ENCODE measurements at places on chromosomes 5 and 9. TPM values are rescaled to one million over a fixed set of nuclear protein-coding genes. Genes with fewer than 3 reads are reported as not detected.

- H3K27me3 ChIP-seq = peaks cover 37% of the 10 kb centered on the region
- no peak overlapping the region for H3K27ac ChIP-seq
- no peaks in the 10 kb centered on the region for H3K36me3 ChIP-seq
- DNase-seq = peak; percentile 72
- H3K4me1 ChIP-seq = peaks cover 10% of the 10 kb centered on the region
- peak overlapping the region; percentile 3 for H3K4me3 ChIP-seq
These were observed 873 bp downstream of the C9orf50 start for GRCh38 chr9:129619787-129620668.

- peaks cover 61% of the 10 kb centered on the region for H3K36me3 ChIP-seq
- peaks cover 3% of the 10 kb centered on the region for H3K27me3 ChIP-seq
- peaks cover 45% of the 10 kb centered on the region for H3K4me1 ChIP-seq
- peak; percentile 61 for DNase-seq
- H3K4me3 ChIP-seq = peak overlapping the region; percentile 98
These were observed 652 bp upstream of the TMEM161B start for GRCh38 chr5:88269222-88269771.

DNA sequence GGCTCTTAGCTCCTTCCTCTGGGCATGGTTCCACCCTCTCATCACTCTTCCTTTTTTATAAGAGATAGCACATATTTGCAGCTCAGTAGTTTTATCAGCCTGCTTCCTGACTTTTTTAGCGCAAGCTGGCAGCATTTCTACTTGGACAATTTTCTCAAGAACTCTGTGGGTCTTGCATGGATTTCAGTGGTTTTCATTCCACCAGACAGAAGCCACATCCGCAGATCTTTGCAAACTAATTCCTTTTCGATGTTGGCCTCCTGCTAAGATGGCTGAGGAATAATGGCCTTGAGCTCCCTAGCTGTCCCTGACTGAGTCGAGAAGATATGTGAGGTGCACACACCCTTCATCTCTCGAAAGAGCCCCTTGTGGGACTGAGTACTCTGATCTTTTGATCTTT, 49.5 kb downstream of the GALNT12 start:
- no peak overlapping the region for H3K4me3 ChIP-seq
- H3K36me3 ChIP-seq = no peaks in the 10 kb centered on the region
- peaks cover under 1% of the 10 kb centered on the region for H3K4me1 ChIP-seq
- no peak for DNase-seq

GRCh38 chr9:84174486-84174885, 166.1 kb downstream of the SLC28A3 start:
- H3K4me1 ChIP-seq = peaks cover 6% of the 10 kb centered on the region
- DNase-seq = no peak
- no peak overlapping the region for H3K27ac ChIP-seq
- H3K36me3 ChIP-seq = no peaks in the 10 kb centered on the region

DNA sequence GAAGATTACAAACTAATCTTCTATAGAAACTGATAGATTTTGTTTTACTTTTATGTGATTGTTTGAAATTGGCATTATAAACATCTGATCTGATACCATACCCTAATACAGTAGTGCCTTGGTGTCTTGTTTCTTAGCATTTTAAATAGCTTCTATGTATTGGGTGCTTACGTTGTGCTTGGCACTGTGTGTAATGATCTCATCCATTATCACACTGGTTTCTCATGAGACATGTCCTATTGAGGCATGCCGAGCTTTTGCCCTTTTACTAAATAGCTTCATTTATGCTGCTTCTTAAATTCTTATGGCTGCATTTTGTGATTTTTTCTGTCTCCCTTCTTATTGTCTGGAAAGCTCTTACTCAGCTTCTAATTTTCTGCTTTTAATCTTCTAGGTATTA, 48.2 kb upstream of the TLR4 start:
- no peak overlapping the region for H3K4me3 ChIP-seq
- no peak for DNase-seq
- H3K36me3 ChIP-seq = no peaks in the 10 kb centered on the region
- H3K4me1 ChIP-seq = no peaks in the 10 kb centered on the region
- H3K27me3 ChIP-seq = no peaks in the 10 kb centered on the region

DNA sequence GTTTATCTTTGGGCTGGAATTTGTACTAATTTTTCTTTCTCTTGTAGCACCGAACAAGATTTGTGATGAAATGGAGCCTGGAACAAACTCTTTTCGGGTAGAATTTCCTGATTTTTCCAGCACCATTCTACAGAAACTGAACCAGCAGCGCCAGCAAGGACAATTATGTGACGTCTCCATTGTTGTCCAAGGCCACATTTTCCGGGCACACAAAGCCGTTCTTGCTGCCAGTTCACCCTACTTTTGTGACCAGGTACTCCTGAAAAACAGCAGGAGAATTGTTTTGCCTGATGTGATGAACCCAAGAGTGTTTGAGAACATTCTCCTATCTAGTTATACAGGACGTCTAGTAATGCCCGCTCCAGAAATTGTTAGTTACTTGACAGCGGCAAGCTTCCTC, 27.6 kb downstream of the ZBTB43 start:
- H3K36me3 ChIP-seq = peaks cover 45% of the 10 kb centered on the region
- peaks cover 26% of the 10 kb centered on the region for H3K4me1 ChIP-seq
- no peak for DNase-seq
- H3K27me3 ChIP-seq = no peaks in the 10 kb centered on the region
- H3K4me3 ChIP-seq = no peak overlapping the region

DNA sequence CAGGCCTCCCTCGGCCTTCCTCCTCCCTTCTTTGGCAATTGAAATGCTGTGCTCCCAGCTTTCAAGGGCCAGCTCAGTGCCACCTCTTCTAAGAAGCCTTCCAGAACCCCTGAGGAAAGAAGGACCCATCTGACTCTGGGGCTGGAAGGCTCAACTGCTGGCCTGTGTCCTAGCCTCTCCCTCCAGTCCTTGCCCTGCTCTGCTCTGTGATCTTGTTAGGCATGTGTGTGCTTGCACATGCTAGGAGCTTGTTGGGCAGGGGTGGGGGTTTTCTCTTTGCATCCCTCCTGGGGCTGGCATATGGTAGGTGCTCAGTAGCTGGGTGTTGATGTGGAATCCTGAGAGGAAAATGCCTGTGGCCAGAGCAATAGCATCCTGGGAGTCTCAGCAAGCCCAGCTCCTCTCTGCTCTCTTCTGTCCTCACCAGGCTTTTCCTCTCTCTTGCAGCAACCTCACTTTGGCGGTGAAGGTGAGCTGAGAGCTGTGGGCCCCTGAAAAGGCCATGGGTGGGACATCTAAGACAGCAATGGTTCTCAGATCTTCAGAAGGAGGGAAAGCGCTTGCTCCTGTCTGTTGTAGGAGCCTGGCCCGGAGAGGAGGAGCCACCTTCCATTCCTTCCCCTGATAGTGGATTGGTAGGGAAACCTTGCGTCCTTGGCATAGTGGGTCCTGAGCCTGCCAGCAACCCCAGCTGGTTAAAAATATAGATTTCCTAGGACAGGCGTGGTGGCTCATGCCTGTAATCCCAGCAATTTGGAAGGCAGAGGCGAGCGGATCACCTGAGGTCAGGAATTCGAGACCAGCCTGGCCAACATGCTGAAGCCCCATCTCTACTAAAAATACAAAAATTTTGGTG, 9.9 kb downstream of the DOLK start:
- no peak overlapping the region for H3K4me3 ChIP-seq
- H3K4me1 ChIP-seq = no peaks in the 10 kb centered on the region
- no peak overlapping the region for H3K27ac ChIP-seq
- DNase-seq = no peak
- H3K36me3 ChIP-seq = no peaks in the 10 kb centered on the region

- H3K4me1 ChIP-seq = no peaks in the 10 kb centered on the region
- H3K36me3 ChIP-seq = peaks cover 2% of the 10 kb centered on the region
- no peak overlapping the region for H3K27ac ChIP-seq
- no peaks in the 10 kb centered on the region for H3K27me3 ChIP-seq
These were observed 184.8 kb downstream of the PBX3 start for GRCh38 chr9:125932012-125932411.

DNA sequence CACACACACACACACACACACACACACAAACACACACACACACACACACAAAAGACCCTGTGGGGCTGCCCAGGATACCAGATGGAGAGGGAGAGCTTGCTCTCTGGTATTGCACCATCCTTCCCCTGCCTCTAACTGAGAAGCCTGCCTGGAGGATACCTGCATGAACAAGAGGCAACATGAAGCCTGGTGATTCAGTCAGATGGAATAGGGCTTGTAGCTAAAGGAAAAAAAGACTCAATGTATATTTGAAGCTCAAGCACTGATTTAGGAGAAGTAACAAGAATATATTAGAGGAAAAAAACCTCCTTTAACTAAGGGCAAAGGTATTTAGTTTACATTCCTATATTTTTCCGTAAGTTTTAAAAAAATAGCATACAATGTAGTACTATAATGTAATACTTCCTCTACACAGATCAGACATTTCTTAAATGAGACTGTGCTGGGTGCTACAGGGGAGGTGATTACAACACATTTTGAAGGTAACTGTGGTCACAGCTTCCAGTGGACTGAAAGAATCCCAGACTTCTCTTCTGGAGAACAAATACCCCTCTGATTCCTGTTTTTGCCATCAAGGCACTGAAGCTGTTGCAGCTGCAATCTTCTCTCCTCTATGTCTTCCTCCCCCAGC, 169.3 kb downstream of the DCP2 start:
- no peak for DNase-seq
- H3K27ac ChIP-seq = no peak overlapping the region
- no peak overlapping the region for H3K4me3 ChIP-seq
- H3K27me3 ChIP-seq = peaks cover 4% of the 10 kb centered on the region

DNA sequence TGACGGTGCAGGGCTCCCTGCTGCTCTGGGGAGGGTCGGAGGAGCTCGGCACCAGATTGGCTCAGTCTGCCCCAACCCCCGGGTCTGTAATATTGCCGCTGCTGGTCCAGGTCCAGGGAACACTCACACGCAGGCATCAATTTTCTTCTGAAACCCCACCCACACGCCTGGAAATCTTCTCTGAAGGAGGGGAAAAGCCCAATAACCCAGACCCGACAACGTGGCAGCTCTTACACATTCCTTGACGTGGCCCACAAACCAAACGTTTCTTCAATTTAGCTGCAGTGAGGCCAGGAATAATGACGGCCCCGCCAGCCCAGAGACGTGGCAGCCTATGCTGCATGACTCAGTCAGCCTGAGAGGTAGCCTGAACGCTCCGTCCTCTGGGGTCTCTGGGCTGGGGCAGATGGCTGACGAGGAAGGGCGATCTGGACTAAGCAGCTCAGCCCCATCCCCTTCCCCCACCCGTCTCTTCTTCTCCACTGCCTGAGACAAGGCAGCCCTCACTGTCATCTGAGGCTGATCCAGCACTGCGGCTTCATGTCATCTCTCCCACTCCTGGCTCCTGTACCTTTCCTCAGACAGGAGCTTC, 9.9 kb upstream of the SPARC start:
- H3K36me3 ChIP-seq = no peaks in the 10 kb centered on the region
- DNase-seq = no peak

DNA sequence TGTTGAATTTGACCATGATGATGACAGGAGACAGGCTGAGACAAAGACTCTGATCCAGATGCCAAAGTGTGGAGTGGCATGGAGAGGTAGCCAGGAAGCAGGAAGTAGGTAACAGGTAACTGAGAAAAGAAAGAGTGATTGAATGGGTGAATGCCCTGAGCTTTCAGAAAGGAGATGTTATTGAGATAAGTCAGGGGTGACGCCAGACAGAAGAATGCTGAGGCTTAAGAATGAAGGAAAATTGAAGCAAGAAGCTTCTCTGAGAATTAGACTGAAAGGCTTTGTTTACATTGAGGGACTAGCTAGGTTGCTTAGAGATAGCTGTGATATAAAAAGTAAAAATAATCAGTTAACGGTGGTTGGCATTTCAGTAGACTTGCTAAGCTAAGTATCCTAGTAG, 165.7 kb downstream of the PSAT1 start:
- H3K4me3 ChIP-seq = no peak overlapping the region
- H3K27me3 ChIP-seq = no peaks in the 10 kb centered on the region
- no peaks in the 10 kb centered on the region for H3K36me3 ChIP-seq
- no peak overlapping the region for H3K27ac ChIP-seq

GRCh38 chr5:151224372-151224771, 480 bp upstream of the CCDC69 start:
- H3K27me3 ChIP-seq = no peaks in the 10 kb centered on the region
- no peak for DNase-seq
- H3K4me3 ChIP-seq = peak overlapping the region; percentile 84
- peaks cover 45% of the 10 kb centered on the region for H3K4me1 ChIP-seq

DNA sequence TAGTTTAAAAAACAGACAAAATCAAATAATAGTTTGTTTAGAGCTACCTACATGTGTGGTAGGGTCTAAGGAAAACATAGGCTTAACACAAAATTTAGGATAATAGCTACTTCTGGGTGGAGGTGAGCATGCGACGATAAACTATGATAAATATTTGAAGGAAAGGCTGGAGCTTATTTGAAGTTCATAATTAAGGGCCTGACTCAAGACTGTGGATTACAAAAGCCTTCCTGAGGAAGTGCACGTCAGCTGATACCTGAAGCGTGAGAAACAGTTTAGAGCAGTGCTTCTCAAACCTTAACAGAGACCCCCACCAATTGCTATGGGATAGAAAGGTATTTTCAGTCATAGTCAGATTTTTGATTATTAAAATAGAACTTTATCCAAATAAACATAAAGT, 20.4 kb upstream of the UBLCP1 start:
- H3K36me3 ChIP-seq = no peaks in the 10 kb centered on the region
- no peak overlapping the region for H3K27ac ChIP-seq
- H3K27me3 ChIP-seq = peaks cover 6% of the 10 kb centered on the region
- peaks cover 20% of the 10 kb centered on the region for H3K4me1 ChIP-seq

Gene DNAH5
- not detected for total RNA-seq

Gene ZNF608
- total RNA-seq = not detected

Gene ANKRD55
- total RNA-seq = 1.0 TPM

Gene MSMP
- 0.88 TPM for total RNA-seq

Gene CSNK1A1
- total RNA-seq = 175 TPM

Measured in activated CD4-positive, alpha-beta T cell treated with anti-CD3 and anti-CD28 coated beads, Interleukin-2, amount 10 ng/mL, durations not matched to agents 24 days and 14 days (primary cell).